Calu3 (cell line): ENCODE measurements at places on chromosomes 11 and 22. TPM values are rescaled to one million over a fixed set of nuclear protein-coding genes. Genes with fewer than 3 reads are reported as not detected.

GRCh38 chr11:89405629-89406028, 85.5 kb downstream of the NOX4 start:
- no peaks in the 10 kb centered on the region for H3K36me3 ChIP-seq
- no peaks in the 10 kb centered on the region for H3K4me1 ChIP-seq
- no peak overlapping the region for H3K27ac ChIP-seq
- no peaks in the 10 kb centered on the region for H3K27me3 ChIP-seq

DNA sequence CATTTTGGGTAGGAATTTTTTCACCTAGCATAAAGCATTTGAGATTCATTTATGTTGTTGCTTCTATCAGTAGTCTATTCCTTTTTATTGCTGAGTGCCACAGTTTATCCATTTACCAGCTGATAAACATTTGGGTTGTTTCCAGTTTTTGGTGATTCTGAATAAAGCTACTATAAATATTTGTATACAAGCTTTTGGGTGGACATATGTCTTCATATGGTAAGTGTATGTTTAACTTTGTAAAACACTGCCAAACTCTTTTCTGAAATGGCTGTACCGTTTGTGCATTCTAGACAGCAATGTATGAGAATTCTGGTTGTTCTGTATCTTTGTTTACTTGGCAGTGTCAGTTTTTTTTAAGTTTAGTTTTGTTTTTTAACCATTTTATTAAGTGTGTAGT, 16.9 kb downstream of the USP47 start:
- no peak overlapping the region for H3K27ac ChIP-seq
- no peak for DNase-seq
- H3K36me3 ChIP-seq, result no peaks in the 10 kb centered on the region
- peaks cover 18% of the 10 kb centered on the region for H3K4me1 ChIP-seq
- H3K27me3 ChIP-seq, result no peaks in the 10 kb centered on the region
- peak overlapping the region; percentile 29 for H3K4me3 ChIP-seq

GRCh38 chr11:112623057-112623456, 338.2 kb upstream of the NCAM1 start:
- no peaks in the 10 kb centered on the region for H3K27me3 ChIP-seq
- H3K36me3 ChIP-seq, result peaks cover 6% of the 10 kb centered on the region
- DNase-seq, result no peak
- no peak overlapping the region for H3K4me3 ChIP-seq
- no peak overlapping the region for H3K27ac ChIP-seq

GRCh38 chr11:108474664-108475463, 7.5 kb upstream of the C11orf65 start:
- H3K27me3 ChIP-seq, result no peaks in the 10 kb centered on the region
- H3K27ac ChIP-seq, result no peak overlapping the region
- peaks cover 5% of the 10 kb centered on the region for H3K36me3 ChIP-seq
- no peaks in the 10 kb centered on the region for H3K4me1 ChIP-seq

GRCh38 chr22:26554956-26555355, 35.0 kb downstream of the TPST2 start:
- no peak overlapping the region for H3K27ac ChIP-seq
- no peaks in the 10 kb centered on the region for H3K27me3 ChIP-seq
- DNase-seq, result no peak
- no peak overlapping the region for H3K4me3 ChIP-seq

GRCh38 chr11:10780040-10780439, 28.7 kb downstream of the EIF4G2 start:
- peaks cover 14% of the 10 kb centered on the region for H3K36me3 ChIP-seq
- no peak overlapping the region for H3K4me3 ChIP-seq
- peaks cover 5% of the 10 kb centered on the region for H3K27me3 ChIP-seq
- H3K4me1 ChIP-seq, result no peaks in the 10 kb centered on the region
- no peak overlapping the region for H3K27ac ChIP-seq

DNA sequence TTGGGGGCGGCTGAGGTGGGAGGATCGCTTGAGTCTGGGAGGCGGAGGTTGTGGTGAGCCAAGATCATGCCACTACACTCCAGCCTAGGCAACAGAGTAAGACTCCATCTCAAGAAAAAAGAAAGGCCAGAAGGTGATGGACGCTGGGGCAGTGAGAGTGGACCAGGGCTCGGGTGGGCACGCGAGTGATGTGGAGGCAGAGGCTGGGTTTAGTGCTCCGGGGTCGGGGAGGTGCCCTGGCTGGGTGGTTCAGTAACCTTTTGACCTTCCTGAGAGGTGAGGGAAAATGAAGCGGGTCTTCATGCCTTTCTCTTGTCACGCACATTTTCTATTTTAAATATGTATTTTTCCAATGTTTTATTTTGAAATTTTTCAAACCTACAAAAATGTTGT, 45.1 kb downstream of the ST14 start:
- no peak overlapping the region for H3K27ac ChIP-seq
- H3K36me3 ChIP-seq, result peaks cover 41% of the 10 kb centered on the region
- no peaks in the 10 kb centered on the region for H3K4me1 ChIP-seq

DNA sequence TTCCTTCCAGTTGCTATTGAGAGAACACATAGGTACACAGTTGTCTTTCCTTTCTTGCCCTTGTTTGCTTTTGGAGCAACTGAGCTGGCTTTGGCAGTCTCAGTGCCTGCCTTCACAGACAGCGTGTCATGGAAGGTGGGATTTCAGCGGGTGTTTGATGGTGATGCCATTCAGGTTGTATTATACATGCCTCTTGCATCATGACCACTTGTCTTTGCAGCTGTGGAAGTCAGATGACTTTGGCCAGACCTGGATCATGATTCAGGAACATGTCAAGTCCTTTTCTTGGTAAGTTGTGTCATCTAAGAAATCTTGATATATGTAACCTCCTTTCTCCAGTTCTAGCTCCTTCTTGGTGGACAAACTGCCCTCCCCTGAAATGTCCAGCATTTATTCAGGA, 37.1 kb upstream of the SORL1-AS1 start:
- no peaks in the 10 kb centered on the region for H3K36me3 ChIP-seq
- no peaks in the 10 kb centered on the region for H3K27me3 ChIP-seq
- no peak overlapping the region for H3K4me3 ChIP-seq
- H3K4me1 ChIP-seq, result no peaks in the 10 kb centered on the region
- no peak overlapping the region for H3K27ac ChIP-seq

GRCh38 chr11:132095230-132096131, 725.1 kb downstream of the NTM start:
- no peak overlapping the region for H3K27ac ChIP-seq
- no peaks in the 10 kb centered on the region for H3K27me3 ChIP-seq
- H3K4me1 ChIP-seq, result no peaks in the 10 kb centered on the region
- peaks cover 4% of the 10 kb centered on the region for H3K36me3 ChIP-seq
- no peak overlapping the region for H3K4me3 ChIP-seq
- DNase-seq, result no peak

- no peaks in the 10 kb centered on the region for H3K27me3 ChIP-seq
- H3K4me3 ChIP-seq, result no peak overlapping the region
- H3K4me1 ChIP-seq, result no peaks in the 10 kb centered on the region
- no peak for DNase-seq
- no peak overlapping the region for H3K27ac ChIP-seq
- peaks cover 14% of the 10 kb centered on the region for H3K36me3 ChIP-seq
Observed at GRCh38 chr22:24107661-24108060, 73.6 kb upstream of the SUSD2 start.

DNA sequence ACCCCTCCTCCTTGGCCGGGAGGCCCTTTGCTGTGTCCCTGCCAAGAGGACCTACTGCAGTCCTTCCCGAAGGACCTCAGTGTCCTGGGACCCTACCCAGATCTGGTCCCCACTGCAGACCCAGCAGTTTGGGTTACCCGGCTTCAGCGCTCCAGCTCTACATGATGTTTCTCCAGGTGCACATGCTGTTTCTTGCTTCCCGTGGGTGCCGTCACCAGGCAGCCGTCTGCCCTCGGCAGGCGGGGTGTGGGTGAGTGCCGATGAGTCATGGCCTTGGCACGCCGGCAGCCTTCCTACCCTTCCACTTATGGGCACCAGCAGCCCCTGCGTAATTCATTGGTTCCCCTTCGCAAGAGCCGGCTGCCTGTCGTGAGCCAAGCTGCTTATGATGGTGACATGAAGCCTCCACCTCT, 101.8 kb downstream of the BCR start:
- H3K36me3 ChIP-seq, result peaks cover 47% of the 10 kb centered on the region
- no peaks in the 10 kb centered on the region for H3K27me3 ChIP-seq

GRCh38 chr11:32792948-32793475, 1.4 kb downstream of the CCDC73 start:
- no peaks in the 10 kb centered on the region for H3K36me3 ChIP-seq
- H3K27me3 ChIP-seq, result no peaks in the 10 kb centered on the region
- H3K4me1 ChIP-seq, result peaks cover 13% of the 10 kb centered on the region
- H3K4me3 ChIP-seq, result peak overlapping the region; percentile 21

- H3K4me3 ChIP-seq, result no peak overlapping the region
- DNase-seq, result no peak
- peaks cover 47% of the 10 kb centered on the region for H3K36me3 ChIP-seq
- H3K4me1 ChIP-seq, result peaks cover 6% of the 10 kb centered on the region
Observed at GRCh38 chr11:67489203-67489884, 6.5 kb downstream of the AIP start.

The ACRV1 gene
- total RNA-seq, result not detected in 2 replicates
